ENCODE measurements at places on chromosomes 13 and 19.

DNA sequence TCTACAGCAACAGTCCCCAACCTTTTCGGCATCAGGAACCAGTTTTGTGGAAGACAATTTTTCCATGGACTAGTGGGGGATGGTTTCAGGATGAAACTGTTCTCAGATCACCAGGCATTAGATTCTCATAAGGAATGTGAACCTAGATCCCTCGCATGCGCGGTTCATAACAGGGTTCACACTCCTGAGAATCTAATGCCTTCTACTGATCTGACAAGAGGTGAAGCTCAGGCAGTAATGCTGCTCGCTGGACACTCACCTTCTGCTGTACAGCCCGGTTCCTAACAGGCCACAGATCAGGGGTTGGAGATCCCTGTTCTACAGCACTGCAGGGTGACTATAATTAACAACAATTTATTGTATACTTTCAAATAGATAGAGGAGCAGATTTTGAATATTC is 21.9 kb downstream of the USP12 start:
- DNase-seq: no peak

- DNase-seq: no peak
These were observed at the start of gene VAV1 for GRCh38 chr19:6772028-6772865. Gene VAV1, plus strand, starts transcription at chr19:6772708. Its CDS starts 100 bp downstream, at chr19:6772808.

DNA sequence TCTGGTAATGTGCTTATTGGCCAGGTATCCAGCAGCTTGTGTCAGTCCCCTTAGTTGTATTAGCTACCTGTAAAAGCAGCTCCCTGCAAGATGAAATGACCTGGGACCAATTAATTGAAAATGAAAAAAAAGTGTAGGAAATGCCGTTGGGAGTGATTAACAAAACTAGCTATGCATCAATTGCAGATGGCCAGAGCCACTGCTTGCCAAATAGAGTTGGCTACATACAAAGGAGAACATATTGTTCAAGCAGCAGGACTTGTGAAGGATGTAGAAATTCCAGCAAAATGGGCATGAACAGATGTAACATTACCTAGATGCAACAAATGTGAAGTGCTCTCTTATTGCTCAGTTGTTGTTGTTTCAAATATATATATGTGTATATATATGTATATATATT is 300.5 kb downstream of the PCDH17 start:
- DNase-seq: no peak

GRCh38 chr13:45068036-45069001 is 52.0 kb upstream of the GTF2F2 start:
- no peak for DNase-seq

DNA sequence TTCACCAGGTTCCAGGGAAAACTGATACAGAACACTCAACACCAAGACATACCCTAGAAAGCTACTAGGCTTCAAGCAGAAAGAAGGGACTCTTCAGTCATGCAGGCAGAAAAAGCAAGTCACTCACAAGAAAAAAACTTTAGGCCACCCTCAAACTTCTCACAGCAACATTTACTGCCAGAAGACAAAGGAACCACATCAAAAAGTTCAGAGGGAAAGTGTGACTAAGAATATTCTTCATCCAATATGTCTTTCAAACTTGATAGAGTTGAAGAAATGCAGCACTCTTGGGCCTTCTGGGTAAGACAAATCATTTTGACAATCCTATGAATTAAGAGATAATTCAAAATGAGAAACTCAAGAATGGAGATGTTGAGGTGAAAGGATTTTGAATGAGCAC is 7.7 kb downstream of the DZIP1 start:
- no peak for DNase-seq

GRCh38 chr13:112890316-112891145 is 78.5 kb upstream of the MCF2L start:
- DNase-seq: no peak

DNA sequence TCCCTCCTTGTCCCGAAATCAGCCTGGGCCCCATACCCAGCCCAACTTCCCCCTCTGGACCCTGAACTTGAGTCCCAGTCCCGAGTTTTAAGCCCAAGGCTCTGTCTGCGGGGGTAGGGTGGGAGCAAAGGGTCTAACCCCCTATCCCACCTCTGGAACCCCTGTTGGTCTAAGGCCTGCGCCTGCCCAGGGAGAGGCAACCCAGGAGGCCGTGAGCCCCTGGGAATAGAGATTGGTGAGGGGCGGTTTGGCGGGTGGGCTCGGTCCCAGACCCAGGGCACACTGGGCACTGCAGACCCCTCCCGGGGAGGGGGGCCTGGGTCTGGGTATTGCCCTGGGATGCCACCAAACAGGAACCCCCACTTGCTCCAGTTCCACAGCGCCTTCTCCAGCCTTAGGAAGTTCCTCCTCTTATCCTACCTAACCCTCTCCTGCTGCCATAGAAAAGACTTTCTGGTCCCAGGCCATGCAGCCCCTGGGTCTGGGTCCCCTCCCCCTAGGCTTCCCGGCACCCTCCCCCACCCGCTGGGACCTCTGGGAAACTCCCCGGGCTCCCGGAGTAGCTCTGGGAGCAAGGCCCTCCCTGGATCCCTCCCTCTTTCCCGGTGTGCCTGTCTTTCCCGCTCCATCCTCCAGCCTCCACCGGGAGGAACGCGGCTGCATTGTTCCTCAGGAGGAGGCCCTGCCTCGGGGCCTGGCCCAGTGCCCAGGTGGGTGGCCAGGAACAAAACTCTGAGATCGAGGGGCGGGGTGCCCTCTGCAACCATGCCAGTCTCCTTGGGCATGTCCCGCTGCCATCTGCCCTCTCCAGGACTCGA is 33.6 kb upstream of the NANOS3 start:
- DNase-seq: peak; percentile 74

DNA sequence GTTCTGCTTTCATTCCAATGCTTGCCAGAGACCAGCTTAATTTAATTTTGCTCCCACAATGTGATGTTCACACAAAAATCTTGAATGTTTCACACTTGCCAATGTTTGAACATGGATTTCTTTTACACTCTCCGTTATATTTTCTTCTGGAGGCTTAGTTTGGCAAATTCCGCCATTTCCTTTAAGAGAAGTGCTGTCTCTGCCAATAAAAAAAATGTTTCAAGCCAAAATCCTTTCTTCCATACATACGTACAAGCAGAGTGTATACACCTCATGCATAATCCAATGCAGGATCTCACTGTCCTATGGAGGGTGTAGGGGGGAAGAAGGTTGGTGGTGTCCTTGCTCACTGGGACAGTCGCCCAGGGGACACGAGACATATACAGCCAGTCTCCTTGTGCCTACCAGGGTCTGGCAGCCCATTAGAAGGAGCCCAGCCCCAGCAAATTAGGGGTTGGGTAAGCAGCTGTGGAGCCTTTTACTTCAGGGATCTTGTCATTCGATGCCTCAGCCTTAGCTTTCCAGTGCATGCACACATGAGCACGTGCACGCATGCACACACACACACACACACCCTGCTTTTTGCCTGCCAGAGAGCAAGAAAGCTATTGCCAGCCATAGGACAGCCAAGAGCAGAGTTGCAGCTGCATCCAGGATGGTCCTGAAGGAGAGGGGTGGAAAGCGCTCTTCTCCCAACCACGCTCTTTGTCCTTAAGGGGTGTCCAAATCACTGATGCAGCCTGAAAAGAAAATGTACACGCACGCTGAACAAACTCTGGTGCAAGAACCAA is 208.3 kb downstream of the FOXO1 start:
- DNase-seq: no peak

GRCh38 chr13:109776575-109776974 is 9.8 kb downstream of the IRS2 start:
- DNase-seq: no peak

DNA sequence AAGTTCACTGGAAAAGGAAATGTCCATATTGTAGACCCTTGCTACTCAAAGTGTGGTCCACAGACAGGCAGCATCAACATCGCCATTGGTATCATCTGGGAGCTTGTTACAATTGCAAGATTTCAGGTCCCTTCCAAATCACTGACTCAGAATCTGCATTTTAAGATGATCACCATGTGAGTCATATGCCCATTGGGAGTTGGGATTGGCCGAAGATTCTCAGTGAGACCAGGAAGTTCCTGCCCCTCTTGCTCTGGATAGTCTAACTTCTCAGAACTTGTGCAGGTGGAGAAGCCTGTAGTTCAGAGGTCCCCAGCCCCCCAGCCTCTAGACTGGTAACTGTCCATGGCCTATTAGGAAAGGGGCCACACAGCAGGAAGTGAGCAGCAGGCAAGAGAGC is 48.9 kb upstream of the URAD start:
- peak; percentile 74 for DNase-seq

DNA sequence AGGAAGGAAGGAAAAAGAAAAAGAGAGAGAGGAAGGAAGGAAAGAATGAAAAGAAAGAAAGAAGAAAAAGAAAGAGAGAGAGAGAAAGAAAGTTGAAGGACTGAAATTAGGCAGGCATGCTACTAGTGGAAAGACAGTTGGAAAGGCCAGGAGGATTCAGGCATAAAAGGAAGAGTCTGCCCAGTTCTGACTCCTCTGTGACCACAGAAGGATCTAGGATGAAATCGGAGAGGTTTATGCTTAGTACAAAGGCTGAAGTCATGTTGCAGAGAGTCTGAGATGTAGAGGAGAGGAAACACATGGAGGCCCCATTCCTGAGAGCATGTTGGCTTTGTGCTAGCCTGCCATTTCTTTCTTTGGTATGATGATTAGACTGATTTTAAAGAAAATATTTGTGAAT is 246.5 kb upstream of the ARGLU1 start:
- DNase-seq: no peak

- no peak for DNase-seq
These were observed 87.3 kb upstream of the ABCC4 start for GRCh38 chr13:95388420-95389079.

DNA sequence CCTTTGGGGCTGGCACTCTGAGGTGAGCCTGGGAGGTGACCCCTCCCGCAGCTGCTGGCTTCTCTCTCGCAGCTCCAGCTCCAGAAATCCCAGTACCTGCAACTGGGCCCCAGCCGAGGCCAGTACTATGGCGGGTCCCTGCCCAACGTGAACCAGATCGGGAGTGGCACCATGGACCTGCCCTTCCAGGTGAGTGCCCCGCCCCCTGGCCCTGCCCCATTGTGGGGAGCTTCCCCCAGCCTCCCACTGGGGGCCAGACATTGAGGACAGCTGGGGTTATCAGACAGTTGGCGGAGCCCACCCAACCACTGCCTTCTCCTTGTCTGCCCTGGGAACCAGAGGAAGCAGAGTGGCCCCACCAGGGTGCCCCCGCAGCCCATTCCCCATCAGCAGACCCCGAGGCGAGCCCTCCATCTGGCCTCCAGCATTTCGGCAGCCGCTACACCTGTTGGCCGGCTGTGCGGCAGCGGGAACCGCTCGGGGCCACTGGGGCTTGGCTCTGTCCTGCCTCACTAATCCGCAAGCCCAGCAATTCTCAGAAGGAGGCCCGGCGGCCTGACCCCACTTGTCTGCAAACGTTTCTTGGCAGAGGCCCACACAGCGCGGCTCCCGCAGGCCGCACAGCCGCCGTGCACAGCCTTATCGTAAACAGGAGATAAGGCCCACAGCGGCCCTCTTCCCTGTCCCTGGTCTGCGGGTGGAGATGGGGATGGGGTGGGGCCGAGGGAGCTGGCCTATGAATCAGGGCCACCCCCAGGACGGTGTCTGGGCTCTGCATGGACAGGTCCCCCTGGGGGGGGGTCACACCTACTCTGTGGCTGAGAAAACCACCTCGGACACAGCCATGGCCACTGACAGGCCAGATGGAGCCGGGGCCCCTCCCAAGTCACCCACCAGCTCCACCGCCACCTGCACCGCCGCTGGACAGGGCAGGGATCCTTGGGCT is 48.0 kb downstream of the COMP start:
- no peak for DNase-seq

- no peak for DNase-seq
These were observed 28.4 kb upstream of the PLA2G4C start for GRCh38 chr19:48139053-48139452.

Data from A172 (cell line).